Dorsolateral prefrontal cortex (tissue), 122 donors: ENCODE measurements at places on chromosomes 12 and 14.
A peak's percentile ranks its signal among the peaks of the same experiment; 100 is the strongest.

- no peak for DNase-seq
Measured at GRCh38 chr12:2673966-2674810, 120.6 kb upstream of the FKBP4 start.

DNA sequence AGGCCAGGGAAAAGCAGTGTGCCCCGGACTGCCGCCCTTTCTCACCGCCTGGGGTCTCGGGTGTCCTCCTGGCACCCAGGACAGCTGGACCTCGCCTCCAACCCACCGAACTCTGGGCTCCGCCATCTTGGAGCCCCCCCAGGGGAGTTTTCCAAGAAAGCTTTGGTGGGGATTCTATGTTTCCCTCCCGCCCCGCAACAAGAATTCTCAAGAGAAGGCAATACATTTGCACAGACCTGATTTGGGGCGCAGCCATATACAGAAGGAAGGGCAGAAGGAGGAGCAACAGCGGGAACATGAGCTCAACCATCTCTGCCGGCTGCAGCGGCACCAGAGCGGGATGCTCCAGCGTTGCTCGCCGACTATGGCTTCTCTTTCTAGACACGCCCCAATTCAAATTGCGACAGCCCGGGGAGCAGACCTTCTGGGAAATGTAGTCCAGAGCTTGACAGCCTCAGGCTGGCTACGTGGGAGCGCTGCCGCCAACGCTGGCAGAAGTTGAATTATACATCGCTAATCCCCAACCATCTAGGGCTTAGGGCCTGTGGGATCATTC lies at the start of gene RDH11:
TSS of gene RDH11 (minus strand) at position 371 of the 556 bp plus-strand sequence. CDS start at position 310, 61 bp downstream.
- peak; percentile 68 for DNase-seq

DNA sequence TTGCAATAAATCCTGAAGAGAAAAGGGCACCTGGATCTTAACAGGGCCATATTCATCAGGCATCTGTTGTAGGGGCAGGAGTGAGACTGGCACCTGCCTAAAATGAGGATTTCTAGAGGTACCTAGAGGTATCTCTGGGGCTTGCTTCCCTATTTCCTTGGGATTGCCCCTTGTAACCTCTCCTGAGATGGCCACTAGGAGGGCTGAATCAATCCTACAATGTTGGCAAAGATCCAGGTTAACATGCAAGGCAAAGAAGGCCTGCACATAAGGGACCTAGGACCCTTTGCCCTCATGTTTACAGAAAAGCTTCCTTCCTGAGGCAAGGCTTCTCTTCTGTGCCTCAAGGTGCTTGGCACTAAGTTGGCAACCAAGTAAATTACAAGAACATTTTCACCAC lies 25.8 kb upstream of the CLEC4E start:
- DNase-seq = no peak

DNA sequence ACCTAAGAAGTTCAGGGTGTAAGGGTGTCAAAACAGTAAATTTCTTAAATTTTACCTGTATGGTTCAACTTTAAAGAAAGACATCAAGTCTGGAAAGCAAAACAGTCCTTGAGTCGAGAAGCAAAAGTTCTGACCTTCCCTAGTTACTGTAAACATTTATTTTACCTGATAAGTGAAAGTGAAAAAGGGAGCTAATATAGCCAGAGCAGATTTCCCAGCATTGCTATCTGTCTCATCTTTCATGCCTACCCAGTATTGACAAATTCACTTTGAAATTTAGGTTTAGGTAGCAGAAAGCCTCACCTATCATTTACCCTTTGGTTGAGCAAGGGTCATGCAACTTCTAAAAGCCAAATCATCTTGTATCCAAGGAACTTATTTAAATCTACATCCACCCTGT lies 24.5 kb downstream of the SLC38A4 start:
- no peak for DNase-seq

DNA sequence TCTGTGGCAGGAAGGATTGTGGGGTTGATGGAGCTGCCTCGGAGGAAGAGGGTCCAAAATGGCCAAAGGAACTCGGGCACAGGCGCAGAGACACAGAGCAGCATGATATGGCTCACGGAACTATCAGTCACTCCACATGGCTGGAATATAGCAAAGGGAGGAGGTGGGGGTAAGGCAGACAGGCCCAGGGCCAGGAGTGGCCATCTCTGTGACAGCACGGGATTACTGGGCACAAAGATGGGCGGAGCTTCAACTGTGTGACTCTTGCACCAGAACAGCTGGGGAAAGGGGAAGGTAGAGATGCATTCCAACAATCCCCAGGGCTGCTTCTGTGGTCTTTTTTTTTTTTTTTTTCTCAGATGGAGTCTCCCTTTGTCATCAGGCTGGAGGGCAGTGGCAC lies 24.8 kb upstream of the EML1 start:
- DNase-seq = no peak

- DNase-seq = no peak
Measured at GRCh38 chr14:63952933-63953437, 100.2 kb downstream of the SYNE2 start.

DNA sequence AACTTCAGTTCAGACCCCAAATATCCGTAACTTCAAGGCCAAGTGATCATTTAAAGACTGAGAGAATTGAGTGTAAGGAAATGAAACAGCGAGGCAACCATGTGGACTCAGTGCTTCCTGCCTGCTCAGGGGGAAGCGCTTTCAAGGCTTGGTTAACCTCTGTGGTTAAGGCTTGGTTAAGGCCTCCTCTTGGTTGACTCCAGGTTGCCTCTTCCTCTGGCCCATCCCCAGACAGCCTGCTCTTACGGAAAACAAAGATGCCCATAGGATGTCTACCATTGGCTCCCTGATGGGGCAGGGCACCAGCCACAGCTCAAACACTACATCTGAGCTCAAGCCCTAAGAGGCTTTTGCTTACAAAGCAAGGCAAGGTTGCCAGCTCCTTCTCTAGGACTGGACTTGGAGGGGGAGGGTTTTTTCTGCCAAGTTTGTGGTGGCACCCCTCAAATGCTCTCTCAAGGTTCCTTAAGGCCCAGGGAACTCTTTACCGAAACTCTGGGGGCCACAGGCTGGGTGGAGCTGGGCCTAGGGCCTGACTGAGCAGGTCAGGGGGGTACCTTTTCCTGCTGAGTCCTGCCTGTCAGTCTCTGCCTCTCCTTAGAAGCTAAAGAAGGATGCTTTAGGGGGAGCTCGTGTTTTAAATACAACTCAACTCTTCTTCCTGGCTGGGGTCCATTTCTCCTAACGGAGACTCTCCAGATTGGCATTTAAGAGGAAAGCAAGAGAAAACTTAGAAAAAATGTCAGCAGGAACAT lies 13.7 kb downstream of the COL2A1 start:
- DNase-seq = no peak

DNA sequence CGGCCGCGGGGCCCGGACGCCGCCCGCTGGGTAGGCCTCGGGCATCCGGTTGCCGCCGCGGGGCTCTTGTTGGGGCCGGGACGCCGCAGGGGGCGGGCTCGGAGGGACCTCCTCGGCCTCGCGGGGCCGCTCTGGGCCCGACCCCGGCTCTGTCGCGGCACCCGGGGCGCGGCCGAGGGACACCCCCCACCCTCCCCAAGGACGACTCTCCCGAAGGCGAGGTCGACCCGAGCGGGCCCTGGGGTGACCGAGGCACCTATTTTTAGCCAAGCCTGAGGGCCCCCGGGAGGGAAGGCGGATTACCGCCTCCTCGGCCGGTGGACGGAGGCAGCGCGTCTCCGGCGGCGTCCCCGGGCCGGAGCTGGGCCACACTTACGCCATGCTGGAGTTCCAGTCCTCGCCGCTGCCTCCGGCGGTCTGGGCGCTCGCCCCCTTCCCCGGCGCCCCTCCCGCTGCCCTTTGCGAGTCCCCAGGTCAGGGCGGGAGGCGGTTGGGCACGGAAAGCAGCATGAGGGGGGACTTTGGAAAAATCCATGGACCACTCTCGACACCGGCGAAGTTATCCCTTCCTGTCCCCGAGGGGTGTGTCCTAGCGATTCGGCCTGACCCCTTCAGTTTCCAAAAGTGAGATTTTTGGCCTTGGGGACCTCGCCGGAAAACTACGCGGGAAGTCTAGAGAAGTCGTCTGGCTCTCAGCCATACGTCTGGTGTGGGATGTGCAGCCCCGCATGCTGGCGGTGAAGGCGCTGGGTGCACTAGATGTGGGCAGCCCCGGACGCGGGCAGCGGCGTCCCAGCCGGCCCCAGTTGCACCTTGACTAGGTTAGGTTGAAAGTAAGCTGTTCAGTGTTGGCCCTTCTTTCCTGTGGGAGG lies 699 bp downstream of the KTN1 start:
- peak; percentile 22 for DNase-seq

GRCh38 chr12:11667171-11667570 lies 17.7 kb downstream of the ETV6 start:
- no peak for DNase-seq

GRCh38 chr12:47700263-47700662 lies 5.6 kb downstream of the RPAP3 start:
- no peak for DNase-seq

- DNase-seq = no peak
Measured at GRCh38 chr12:39626033-39626814, 6.6 kb upstream of the ABCD2 start.

- DNase-seq = no peak
Measured at GRCh38 chr14:102079700-102079979, 7.2 kb downstream of the HSP90AA1 start.

DNA sequence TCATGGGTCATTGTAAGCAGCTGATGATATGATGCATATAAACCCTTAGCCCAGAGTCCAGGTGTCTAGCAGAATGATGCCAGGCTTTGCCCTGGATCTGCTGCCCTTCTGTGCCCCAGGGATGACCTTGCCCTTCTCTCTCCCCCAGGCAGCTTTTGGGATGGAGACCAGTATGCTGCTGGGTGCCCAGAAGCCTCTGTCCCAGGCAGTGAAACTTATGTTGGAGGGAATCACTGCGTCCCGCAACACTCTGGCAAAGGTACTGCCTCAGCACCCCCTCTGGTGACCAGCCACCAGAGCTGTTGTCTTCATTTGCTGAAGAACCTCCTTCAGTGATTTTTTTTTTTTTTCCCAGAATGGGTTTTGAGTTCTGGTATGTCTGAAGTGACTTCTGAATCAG lies 23.3 kb downstream of the CYP46A1 start:
- no peak for DNase-seq

DNA sequence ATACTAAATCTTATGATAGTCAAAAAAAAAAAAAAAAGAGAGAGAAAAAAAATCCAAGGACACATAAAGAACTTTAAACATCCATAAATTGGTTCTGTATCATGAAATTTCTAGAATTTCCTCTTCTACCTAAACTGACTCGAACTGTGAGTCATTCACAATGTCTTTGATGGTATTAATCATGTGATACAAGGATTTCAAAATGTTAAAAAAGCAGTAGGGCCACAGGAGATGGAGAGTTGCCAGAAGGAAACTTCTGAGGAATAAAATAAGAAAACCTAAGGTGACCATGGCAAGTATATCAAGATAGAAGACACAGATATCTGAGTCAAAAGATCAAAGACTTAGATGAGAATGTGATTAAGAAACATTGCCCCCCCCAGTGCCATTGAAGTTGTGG lies 1320.9 kb upstream of the FLRT2 start:
- no peak for DNase-seq

DNA sequence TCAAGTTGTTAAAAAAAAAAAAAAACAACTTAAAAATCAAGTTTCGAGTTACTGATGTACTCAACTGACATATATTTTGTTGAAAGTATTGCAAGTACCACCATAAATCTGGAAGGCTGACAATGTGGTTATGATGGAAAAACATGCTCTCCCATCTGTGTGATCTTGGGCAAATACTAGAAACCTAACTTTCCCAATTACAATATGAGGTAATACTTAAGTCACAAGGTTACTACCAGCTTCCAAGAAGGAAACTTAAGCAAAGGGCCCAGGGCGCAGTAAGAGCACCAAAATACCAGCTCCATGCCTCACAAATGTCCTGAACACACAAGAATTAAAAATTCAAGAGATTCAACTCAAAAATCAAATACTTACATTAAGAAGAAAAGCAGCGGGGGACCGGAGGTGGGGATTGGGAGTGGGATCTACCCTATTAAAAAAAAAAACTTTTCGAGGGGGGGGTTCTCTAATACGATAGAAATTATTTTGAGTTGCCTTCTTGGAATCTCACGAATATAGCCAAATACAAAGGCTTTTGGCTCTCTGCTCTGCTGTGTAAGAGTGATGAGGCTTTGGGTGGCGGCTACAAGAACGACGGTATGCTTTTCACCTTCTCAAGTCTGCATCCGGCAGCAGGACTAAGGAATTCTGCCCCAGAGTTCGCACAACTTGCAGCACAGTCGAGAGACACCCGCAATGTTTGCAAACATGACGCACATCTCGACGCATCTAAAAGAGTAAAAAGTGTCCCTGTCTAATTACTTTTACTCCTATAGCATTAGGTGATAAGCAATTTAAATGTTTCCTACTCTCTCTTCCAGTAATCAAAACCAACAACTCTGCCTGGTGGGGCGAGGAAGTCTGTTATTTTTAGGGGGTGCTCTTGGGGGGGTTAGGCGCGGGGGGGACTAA lies 1.1 kb downstream of the SAV1 start:
- DNase-seq = no peak

DNA sequence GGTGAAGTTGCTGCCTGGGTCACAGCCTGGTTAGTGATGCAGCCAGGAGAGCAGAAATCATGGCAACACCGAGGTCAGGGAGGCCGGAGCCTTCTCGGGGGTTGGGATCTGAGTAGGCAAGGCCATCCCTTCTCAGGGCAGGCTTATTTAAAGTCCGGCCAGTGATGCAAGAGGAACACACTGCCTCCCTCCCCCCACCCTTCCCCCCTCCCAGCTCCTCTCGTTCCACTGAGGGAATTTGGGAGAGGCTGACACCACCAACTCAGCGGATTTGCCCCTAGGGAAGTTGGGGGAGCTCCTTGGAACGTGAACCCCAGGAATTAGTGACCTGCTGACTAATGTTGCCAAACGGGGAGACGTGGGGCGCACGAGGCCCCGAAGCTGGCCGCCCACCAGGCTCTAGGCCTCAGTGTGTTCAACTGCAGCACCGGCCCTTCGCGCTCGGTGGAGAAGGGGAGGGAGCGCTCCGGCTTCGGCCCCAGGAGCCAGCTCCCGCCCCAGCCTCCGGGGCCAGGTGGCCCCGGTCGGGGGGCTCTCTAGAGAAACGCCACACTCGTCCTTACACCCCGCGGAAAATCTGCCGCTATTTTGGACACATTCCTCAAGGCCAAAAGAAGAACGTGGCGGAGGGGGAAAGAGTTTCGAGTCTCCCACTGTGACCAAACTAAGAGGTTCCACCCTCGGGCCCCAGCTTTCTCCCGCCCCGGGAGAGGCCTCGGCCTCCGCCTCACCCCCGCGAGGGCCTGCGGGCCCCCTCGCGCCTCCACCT lies 1.6 kb downstream of the CTDSP2 start:
- peak; percentile 47 for DNase-seq
